ENCODE measurements at places on chromosomes 16 and 17.
A peak's percentile ranks its signal among the peaks of the same experiment; 100 is the strongest.

- peak; percentile 36 for DNase-seq
These were observed 27.8 kb downstream of the CASKIN2 start for GRCh38 chr17:75487351-75488070.

DNA sequence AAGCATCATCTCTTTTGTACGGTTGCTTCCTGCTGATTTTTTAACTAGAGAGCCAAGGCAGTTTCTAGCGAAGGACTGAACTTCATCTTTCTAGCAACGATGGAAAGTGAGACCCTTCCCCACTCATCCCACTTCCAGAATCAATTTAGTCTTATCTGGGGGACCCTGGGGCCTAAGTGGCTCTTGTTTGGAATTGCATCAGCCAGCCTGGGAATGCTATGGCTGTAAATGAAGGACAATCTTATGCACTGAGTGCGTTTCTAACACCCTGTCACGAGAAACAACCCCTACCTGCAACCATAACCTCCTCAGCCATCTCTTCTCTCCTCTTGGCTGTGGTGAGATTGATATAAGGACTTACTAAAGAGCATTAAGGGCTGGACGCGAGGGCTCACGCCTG is 64.8 kb downstream of the ERCC4 start:
- no peak for DNase-seq

DNA sequence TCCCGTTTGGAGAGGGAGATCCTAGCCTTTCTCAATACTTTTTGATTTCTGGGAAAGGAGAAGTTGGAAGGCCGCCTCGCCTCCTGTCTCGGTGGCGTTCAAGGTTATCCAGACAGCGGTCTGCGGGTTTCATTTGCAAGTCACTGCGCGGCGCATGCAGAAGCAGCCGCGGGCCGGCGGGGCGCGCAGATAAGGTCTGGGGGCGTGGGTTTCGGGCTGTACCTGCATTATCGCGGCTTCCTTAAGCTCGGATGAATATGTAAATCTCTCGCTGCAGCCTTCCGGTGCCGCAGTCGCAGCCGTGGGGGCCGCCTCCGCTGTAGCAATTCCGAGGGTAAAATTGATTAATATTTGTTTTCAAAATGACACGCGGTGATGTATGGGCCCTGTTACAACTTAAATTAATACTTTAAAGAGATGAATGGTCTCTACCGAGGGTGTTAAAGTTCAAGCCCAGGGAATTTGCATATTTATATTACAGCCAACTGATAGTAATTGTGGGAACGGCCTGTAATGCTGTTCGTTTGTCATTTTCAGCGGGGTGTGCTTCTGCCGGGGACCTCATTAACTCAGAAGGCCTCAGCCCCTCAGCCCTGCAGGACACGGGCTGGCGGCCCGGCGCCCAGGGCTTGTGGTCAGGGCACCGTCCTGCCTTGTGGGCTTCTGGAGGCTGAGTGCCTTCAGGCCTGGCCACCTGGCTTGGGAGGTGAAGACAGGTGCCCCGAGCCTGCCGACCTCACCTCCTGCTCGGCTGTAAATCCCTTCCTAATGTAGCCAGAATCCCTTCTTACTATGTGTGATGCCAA is 99.4 kb downstream of the CYLD start:
- no peak for DNase-seq

DNA sequence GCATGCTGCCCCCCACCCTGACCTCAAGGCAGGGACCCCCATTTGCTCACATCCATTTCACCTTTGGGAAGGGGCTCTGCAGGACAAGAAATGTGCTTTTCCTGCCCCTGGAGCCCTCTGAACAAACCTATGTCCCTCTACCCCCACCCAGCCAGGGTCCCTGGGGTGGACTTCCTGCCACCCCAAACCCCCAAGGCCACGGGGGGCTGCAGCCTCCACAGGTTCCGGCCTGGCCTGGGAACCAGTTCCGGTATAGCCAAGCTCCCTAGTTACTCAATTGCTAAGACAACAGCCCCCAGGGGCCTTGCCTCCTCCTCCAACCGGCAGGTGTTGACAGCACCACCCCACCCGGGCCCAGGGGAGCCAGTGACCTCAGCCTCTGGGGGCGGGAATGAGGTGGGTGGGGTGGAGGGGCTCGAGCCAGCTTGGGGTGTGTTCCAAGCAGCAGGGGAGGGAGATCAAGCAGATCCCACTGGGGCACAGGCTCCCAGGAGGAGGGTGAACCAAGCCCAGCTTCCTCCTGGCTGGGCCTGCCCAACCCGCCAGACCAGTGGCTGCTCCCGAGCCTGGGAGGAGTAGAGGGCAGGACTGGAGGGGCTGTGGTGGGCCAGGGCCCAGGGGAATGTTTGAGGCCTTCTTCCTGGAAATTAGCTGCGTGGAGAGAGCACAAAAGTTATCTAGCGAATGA is 6.6 kb downstream of the PNMT start:
- DNase-seq: peak; percentile 78

DNA sequence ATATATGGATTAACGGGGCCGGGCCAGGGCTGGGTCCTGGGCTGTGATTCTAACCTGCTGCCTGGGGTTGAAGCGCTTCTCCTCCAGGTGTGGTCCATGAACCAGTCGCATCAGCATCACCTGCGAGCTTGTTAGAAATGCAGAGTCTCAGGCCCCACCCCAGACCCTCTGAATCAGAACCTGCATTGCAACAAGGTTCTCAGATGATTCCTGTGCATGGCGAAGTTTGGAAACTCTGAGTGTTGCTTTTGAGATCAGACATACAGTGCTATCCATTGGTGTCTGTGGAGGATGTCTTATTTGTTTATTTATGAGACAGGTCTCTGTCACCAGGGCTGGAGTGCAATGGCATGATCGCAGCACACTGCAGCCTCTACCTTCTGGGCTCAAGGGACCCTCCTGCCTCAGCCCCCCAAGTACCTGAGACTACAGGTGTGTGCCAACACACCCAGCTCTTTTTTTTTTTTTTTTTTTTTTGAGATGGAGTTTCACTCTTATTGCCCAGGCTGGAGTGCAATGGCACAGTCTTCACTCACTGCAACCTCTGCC is 99.8 kb downstream of the PITPNC1 start:
- DNase-seq: no peak

GRCh38 chr17:50904518-50905459 is 38.6 kb upstream of the TOB1 start:
- peak; percentile 98 for DNase-seq

- DNase-seq: peak; percentile 23
These were observed 54.8 kb downstream of the SPECC1 start for GRCh38 chr17:20063665-20064648.

- no peak for DNase-seq
These were observed 85.5 kb upstream of the HNF1B start for GRCh38 chr17:37830151-37830993.

DNA sequence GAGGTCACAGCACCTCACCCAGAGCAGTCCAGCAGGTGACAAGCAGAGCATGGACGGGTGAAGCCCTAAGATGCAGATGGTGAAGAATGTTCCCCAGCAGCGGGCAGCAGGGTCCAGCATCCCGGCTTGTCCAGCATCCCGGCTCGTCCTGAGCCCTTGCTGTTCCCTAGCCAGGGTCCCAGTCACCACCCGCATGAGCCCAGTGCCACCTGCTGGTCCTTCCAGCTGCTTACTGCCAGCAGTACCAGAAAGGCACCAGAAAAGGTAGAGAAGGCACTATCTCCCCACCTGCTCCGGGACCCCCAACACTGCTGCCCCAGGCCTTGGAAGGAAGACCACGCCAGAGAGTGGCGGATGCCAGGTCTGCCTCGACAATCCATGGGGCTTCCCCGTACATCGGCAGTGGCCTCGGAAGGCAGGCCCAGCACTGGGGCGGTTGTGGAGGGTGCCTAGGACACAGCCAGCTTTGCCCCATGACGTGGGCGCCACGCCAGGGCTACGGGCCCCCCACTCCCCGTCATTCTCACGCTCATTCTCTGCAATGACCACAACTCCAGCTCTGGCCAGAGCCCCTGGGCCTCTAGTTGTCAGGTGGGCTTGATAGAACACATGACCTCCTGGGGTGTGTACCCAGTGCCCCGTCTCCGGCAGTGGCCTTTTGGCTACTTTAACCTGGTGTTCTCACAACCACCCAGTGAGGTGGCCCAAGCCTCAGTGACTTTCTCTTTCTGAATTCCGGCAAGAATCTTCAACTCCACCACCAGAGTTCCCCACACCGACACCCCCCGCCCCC is 1.4 kb downstream of the CENPX start:
- DNase-seq: peak; percentile 88

DNA sequence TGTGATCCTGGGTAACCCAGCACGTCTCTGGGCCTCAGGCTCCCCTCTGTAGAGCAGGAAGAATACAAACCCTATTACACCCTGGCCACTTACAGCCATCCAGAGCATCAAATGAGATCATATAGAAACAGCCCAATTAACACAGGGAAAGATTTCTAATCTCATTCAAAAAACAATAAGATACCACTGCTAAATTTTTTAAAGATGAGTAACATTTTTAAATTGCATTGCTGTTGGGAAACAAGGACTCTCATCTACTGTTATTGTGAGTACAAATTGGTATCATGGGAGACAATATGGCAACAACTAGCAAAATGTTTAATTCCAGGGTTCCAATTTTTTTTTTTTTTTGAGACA is 41.1 kb downstream of the SRL start:
- no peak for DNase-seq

All from T47D (cell line).